WTC11 (cell line): ENCODE measurements at places on chromosomes 1 and 21.

GRCh38 chr1:240833075-240833474 lies 221.1 kb upstream of the GREM2 start:
- no peak for DNase-seq

- peak; percentile 25 for DNase-seq
These were observed 153.2 kb downstream of the PRDM16 start for GRCh38 chr1:3222042-3222692.

DNA sequence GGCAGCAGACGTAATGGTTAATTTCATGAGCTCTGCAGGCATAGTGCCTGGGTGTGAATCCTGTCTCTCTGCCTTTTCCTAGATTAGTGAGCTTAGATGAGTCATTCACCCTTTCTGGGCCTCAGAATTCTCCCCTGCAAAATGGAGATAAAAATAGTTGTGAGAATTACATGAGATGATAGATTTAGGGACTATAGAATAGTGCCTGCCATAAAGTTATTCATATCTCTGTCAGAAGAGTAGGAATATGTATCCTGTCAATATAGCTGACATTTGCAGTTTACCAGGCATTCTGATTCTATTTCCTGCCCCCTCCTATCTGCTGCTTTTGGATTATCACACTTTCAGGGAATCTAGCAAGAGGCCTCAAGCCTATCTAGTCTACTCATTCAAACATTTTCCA lies 112.0 kb downstream of the PDE4B start:
- no peak for DNase-seq

DNA sequence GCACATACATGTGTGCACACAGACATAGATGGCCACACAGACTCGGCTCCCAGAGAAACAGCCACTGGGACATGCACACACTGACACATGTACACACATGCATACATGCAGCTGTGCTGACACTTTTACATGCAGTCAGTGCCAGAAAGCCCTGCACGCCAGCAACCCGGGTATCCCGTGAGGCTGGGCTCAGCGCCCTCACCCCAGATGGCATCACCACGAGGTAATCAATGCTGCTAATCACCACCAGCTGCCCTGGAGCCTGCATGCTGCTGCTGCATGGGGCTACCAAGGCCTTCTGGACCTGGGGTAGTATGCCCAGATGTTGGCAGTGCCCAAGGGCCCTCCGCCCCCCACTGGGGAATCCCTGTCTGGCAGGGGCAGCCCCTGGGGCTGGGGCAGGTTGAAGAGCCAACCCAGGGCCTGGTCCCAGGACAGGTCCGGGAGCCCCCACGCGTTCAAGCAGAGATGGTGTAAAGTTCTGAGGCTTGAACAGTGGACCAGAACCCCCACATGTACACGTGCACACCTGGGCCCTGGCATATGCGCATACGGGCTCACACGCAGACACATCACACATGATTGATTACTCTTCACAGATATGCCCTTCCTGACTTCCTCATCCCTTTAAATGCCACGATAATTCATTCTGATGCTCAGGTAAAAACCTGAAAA lies 2.7 kb upstream of the COL16A1 start:
- no peak for DNase-seq
